ENCODE measurements at places on chromosomes 1 and 21. TPM values are rescaled to one million over a fixed set of nuclear protein-coding genes. Genes with fewer than 3 reads are reported as not detected.

The OR10X1 gene
- total RNA-seq: not detected

The L1TD1 gene
- total RNA-seq: not detected

The BEST4 gene
- total RNA-seq: under 0.01 TPM

The SLC35F3 gene
- not detected for total RNA-seq

The MNDA gene
- not detected for total RNA-seq

The CLK2 gene
- total RNA-seq: 23.4 TPM

The DENND2D gene
- total RNA-seq: 1.4 TPM

The SELP gene
- 0.13 TPM for total RNA-seq

The MIXL1 gene
- 0.13 TPM for total RNA-seq
